Mucosa of descending colon (tissue), 3 donors: ENCODE measurements at places on chromosomes 2 and 18. TPM values are rescaled to one million over a fixed set of nuclear protein-coding genes. Genes with fewer than 3 reads are reported as not detected.

DTNA gene
- total RNA-seq: 23.5 TPM

CNTNAP5 gene
- not detected for total RNA-seq

ALPG gene
- 0.61 TPM for total RNA-seq

DNA sequence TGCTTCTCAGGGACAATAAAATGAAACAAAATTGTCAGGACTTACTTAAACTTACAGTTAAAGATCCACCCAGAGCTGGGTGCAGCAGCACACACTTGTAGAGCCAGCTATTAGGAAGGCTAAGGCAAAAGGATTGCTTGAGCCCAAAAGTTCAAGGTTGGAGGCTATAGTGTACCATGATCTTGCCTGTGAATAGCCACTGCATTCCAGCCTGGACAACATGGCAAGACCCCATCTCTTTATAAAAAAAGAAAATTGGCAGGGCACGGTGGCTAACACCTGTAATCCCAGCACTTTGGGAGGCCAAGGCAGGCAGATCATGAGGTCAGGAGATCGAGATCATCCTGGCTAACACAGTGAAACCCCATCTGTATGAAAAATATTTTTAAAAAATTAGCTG, 34.6 kb downstream of the ACVR1 start:
- DNase-seq: no peak

DNA sequence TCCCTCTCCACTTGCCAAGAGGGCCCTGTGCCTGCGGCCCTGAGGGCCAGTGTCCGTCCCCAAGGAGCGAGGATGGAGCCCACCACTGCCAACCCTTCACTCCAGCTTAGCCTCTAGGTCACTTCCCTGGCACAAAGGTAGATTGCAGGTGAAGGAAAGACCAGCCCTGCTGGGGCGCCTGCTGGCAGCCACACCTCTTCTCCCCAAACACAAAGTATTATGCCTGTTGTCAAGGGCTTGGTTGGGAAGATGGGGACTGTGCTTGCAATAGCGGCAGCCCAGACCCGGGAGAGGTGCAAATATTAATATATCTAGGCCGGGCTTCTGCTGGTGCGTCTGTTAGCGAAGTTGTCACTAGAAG, 7.7 kb downstream of the KCNF1 start:
- DNase-seq: no peak

- DNase-seq: peak; percentile 35
Measured at GRCh38 chr2:174492963-174493431, 6.2 kb upstream of the GPR155 start.

DNA sequence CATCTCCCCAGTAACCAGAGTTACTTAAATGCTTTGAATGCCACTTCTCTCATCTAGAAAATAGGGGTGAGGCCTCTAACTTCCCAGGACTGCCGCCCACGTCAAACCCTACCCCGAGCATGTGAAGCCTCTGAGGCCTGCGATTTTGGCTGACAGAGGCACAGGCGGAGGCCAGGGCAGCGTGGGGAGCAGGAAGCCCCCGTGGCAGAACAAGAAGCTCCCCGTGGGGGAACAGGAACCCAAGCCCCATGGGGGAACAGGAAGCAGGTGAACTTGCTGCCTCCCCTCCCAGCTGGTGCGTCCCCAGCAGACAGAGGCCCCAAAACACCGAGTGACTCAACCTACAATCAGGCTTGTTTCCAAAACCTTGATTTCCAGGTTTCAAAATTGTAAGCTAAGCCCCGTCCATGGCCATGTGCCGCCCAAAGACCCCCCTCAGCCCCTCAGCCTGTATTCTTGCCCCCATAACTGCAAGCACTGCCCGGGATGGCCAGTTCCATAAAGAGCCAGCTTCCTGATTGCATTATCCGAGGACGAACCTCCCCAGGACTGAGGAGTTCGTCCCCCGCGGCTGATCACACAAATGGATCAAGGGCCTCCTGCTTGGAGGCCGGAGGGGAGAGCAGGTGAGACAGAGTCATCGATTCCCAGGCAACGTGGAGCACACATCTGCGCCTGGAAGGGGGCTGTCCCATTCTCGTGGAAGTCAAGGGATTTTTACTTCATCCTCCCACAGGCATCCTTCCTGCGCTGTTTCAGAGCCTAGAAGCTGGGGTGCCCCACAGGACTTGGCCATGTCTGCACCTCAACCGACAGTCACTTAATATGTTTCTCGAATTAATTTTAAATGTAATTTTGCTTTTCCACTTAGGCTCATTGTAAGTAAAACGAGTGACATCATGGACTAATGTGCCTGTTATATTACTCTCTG, 36.3 kb upstream of the CTDP1 start:
- no peak for DNase-seq

DNA sequence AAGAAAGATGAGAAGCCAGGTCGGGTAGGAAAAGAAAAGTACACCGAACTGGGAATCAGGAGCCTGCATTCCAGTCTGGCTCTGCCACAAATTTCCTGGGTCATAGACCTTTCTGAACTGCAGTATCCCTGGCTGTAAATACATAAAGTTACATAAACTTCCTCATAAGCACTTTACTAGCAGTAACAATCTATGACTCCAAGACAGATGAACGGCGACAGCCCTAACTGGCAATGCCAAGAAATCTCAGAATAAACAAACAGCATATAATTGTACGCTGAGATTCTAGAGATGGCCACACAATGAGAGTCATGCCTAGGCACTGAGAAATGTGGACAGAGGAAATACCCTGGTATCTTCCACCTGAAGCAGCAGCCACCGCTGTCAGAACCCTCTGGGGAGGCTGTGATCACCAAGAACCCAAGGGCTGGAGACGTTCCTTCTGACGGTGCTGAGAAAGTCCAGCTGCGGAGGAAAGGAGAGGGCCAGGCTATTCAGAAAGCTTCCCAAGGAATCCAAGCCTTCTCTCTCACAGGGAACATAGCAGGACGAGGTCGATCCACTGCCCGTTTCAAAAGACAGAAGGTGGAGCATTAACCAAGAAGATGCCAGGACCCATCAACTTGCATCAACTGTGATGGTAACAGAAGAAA, 89.3 kb upstream of the SLC66A3 start:
- no peak for DNase-seq

- DNase-seq: no peak
Measured at GRCh38 chr2:113227698-113228097, 51.0 kb downstream of the PAX8 start.

GRCh38 chr18:31490387-31490786, 7.6 kb upstream of the DSG2 start:
- DNase-seq: no peak
